ENCODE measurements at places on chromosomes 7 and 10.

- no peak for DNase-seq
Observed at GRCh38 chr7:139830782-139831501, 1.9 kb downstream of the TBXAS1 start.

DNA sequence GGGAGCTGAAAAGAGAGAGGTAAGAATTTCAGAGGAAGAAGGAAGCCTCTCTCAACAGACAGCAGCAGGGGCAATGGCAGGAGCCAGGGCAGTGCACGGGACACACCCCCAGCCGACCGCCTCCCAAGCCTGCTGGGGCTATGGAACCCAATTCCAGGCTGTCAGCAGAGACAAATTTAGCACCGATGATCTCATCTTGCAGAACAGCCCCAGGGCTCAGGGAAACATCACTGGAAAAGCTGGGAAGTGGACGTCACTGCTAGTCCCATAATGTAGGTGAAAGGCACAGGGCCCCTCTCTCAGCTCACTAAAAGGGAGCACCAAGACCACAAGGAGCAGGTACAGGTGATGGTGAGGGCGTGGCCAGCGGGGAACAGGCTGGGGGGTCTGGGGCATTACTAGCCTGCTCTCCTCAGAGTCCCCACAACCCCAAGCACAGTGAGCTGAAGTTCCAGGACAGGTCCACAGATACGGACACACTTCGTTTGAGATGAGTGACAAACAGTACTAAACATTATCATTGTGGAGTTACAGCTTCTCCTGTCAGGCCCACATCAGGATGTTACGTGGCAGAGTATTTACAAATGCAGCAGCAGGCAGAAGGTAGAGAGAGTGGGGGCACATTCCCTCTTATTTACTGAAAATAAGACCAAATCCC is 103.7 kb downstream of the PLXNA4 start:
- DNase-seq: no peak

DNA sequence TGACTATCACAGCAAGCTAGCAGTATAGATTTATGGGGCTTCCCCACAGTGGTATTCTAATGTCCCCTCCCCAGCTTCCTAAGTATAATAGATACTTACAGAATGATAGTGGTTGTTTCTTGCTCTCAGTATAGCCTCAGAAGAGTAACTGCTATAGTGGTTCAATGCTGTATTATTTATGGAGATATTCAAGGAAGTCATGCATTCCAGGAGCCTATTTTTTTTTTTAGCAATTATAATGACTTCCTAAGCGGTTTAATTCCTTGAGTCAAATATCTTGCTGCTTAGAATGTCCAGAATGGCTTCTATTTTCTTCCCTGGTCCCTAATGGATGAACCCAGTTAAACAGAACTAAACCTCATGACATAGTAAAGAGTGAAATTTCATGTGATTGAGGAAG is 451.5 kb upstream of the SEMA3D start:
- DNase-seq: no peak

DNA sequence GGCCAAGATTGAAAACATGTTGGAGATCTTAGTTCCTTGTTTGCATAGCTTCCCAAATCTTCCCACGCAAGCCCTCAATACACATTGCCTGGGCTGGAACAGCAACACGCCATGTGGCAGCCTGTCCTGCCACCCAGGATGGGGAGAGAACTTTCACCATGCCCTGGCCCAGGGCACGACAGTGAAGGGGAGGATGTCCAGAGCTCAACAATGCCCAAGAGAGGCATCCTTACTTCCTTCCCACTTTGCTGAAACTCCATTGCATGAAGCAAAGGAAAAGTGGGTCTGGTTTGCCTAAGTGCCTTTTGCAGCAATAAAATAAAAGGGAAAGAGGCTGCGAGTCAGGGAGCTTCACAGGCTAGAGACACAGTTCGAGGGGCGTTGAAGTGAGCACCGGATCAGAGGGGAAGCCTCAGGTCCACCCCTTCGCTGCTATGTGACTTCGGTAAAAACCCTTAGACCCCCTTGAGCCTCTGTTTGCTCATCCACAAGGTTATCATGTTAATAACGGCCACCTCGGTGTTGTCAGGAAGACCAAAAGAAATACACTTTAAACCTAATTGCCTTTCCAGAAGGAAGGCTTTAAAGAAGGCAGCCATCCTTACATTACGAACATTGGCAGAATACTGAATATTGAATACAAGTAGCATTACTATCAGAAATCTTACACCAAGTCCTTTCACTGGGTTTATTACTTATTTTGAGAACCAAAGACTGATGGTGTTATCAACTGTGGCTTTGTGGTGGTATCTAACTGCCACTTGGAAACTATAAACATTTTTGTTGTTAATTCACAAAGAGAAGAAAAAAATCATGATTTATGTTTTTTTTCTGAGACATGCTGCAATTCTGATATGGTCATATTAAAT is 133.3 kb downstream of the ICA1 start:
- DNase-seq: no peak

DNA sequence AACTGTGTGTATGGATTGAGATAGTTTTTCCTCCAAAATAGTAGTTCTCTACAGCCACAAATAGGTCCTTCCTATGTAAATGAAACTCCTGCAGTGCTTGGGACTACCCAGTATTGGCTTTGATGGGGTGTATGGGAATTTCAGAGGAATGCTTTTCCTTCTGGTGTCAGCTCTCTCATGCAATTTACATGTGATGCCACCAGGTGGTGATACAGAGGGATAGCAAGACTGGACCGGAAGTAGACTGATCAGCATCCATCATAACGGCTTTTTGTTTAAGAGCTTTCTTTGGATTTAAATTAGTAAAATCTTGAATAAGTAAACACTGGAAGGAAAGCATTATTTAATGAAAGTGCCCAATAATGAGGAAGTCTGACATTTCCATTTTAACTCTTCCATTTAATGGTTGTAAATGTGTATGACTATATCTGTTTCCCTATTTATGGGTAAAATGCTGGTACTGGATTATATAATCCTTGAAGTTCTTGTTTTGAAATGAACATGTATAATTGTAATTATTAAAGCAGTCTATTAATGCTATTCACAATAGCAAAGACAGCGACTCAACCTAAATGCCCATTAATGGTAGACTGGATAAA is 22.7 kb downstream of the DYNC1I1 start:
- DNase-seq: no peak

- no peak for DNase-seq
Observed at GRCh38 chr7:55474944-55475854, 97.1 kb downstream of the VOPP1 start.

GRCh38 chr7:138872576-138872975 is 74.6 kb upstream of the ATP6V0A4 start:
- DNase-seq: no peak

DNA sequence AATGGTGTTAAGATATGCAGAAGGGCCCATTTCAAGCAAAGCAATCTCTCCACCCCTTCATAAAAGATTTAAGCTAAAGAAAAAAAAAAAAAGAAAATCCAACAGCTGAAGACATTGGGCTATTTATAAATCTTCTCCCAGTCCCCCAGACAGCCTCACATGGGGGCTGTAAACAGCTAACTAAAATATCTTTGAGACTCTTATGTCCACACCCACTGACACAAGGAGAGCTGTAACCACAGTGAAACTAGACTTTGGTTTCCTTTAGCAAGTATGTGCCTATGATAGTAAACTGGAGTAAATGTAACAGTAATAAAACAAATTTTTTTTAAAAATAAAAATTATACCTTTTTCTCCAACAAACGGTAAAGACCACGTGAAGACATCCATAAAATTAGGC is 28.6 kb downstream of the PPP3CB start:
- no peak for DNase-seq

- no peak for DNase-seq
Observed at GRCh38 chr7:107659666-107660065, 962 bp upstream of the SLC26A4 start.

- DNase-seq: no peak
Observed at GRCh38 chr10:69418052-69418752, 1.5 kb upstream of the TACR2 start.

DNA sequence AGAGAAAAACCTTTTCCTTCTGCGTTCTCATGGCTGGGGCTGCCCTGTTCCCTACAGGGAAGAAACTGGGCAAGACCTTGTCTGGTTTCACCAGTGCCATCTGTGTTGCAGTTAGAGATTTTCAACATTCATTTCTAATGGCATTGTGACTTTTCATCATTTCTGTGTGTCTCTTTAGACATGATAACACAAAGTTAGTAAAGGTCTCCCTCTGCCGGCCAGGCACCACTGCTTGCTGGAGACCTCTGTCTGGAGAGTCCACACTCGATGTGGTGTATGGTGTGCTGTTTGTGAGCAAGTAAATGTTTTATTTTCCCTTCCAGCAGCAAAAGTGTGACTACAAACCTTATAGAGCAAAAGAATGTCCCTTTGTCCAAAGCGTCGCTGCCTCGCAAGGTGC is 213.5 kb downstream of the PAXIP1 start:
- no peak for DNase-seq

DNA sequence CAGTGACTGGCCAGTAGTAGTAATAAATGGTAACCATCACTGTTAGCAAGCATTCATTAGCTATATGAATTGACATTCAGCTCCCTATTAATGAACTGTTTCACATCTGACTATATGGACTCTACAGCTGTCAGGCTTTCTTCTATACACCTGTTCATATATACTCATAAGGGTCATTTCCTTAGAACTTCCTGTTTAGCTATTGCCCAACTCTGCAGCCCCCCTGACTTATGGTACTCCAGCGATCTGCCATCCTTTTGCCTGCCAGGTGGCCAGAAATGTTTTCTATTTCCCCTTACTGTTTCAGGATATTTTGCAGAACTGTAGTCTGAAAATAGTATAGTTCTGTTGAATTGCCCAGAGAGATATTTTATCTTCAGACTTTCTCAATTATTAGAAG is 56.6 kb downstream of the TASOR2 start:
- no peak for DNase-seq

GRCh38 chr10:101840102-101840684 is 3.4 kb downstream of the KCNIP2 start:
- no peak for DNase-seq

DNA sequence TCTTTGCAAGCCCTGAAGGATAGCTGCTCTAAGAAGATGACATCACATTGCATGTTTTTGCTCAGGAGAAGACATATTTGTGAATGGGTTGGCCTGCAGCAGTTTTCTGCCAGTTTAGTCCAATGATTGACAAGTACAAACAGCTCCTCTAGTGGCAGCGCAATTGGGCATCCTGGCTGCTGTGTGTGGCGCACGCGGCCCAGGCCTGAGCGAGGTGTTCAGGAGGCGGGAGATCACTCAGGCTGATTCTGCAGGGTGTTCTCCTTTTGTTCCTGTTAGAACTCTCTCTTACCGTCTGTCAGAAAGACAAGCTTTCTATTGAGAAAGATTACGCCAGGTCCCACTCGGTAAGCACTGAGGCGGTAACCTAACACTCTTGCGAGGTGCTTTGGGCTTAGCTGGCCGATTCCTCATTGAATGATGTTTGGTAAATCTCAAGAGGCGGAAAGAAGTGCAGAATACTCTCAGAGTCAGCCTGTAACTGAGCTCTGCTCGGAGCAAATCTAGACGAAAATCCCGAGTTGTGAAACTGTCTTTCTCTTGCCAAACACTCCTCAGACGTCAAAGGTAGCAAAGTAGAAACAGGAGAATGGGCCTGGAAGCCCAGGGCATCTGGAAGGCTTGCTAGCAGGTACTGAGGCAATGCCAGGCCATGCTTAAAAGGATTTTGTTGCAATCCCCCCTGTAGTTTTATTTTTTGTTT is 219.2 kb upstream of the BMPER start:
- no peak for DNase-seq

DNA sequence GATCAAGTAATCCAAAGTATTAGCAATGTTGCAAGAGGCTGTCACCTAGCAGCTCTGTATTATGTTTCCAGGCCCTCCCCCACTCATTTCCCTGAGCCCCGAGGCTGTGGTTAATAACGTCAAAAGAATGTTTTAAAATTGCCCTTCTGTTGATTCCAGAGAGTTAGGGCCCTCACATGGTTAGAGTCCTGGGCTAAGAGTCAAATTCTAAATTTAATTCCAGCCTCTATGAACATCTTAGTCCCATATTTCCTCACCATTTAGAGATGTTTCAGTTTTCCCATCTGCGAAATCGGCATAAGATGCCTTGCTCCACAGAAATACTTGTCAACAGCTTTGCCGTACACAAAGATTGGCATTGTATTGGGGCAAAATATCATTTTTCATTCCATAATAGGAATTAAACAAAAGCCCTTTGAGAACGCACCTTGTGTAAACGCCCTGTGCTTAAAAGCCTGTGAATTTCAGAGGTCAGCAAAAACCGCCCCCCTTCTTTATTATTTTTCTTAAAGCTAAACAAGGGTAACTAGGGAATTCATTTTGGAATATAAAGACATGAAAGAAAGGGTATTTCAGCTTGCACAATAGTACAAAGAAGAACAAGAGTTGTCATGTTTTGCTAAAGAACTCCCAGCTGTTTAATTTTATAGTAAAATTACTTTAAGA is 135.8 kb downstream of the ARID5B start:
- no peak for DNase-seq
